Liver (tissue), 10 donors: ENCODE measurements at places on chromosomes 6 and 20. TPM values are rescaled to one million over a fixed set of nuclear protein-coding genes. Genes with fewer than 3 reads are reported as not detected.

FBXO9 gene
- total RNA-seq: 79.1 TPM

SRSF12 gene
- 0.17 TPM for total RNA-seq

GRCh38 chr6:141445928-141446628 lies 686.6 kb upstream of the GJE1 start:
- DNase-seq: no peak
- H3K27me3 ChIP-seq: no peaks in the 10 kb centered on the region
- H3K36me3 ChIP-seq: no peaks in the 10 kb centered on the region
- H3K27ac ChIP-seq: no peak overlapping the region
- no peak overlapping the region for H3K4me3 ChIP-seq

MCHR2 gene
- total RNA-seq: not detected

OR2B6 gene
- not detected for total RNA-seq

DNA sequence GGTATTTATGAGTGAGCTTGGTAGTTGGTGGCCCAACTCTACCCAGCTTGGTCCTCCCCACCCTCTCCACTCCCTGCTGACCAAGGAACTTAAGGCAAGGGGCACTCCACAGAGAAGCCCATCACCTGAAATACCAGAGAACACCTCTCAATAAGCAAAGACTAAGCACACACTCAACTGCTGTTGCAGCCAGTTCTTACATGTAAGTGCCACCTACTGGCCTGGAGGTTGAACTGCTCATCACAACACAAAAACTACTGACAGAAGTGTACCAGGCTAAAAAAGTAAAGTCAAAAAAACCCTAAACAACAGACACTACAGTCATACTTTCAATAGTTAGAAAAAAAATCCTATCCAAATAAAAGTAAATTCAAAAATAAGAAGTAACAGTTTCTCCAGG lies 146.2 kb downstream of the FAM83B start:
- H3K4me1 ChIP-seq: no peaks in the 10 kb centered on the region
- H3K27me3 ChIP-seq: no peaks in the 10 kb centered on the region
- no peak overlapping the region for H3K27ac ChIP-seq
- no peak overlapping the region for H3K4me3 ChIP-seq
- no peak for DNase-seq
